ENCODE measurements at places on chromosomes 2 and 18. TPM values are rescaled to one million over a fixed set of nuclear protein-coding genes. Genes with fewer than 3 reads are reported as not detected.
A peak's percentile ranks its signal among the peaks of the same experiment; 100 is the strongest.

- DNase-seq, result no peak
Measured at GRCh38 chr2:62794791-62795190, 89.3 kb downstream of the EHBP1 start.

DNA sequence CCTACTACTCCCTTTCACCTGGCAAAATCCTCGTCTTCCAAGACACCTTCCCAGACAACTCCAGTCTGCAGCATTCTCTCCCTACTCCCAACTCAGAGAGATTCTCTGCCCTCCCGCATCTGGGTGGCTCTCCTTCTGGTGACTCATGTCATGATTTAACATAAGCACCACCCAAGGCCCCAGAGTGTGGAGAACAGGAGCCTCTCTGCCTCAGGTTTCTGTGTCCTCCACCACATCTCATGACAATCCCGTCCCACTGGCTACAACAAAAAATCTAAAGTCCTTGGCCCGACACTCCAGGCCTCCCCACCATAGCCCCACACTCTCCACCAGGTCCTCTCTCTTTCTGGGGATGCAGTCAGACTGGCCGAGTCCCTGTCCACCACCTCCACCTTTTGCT, 197.1 kb downstream of the BCL11A start:
- no peak for DNase-seq

DNA sequence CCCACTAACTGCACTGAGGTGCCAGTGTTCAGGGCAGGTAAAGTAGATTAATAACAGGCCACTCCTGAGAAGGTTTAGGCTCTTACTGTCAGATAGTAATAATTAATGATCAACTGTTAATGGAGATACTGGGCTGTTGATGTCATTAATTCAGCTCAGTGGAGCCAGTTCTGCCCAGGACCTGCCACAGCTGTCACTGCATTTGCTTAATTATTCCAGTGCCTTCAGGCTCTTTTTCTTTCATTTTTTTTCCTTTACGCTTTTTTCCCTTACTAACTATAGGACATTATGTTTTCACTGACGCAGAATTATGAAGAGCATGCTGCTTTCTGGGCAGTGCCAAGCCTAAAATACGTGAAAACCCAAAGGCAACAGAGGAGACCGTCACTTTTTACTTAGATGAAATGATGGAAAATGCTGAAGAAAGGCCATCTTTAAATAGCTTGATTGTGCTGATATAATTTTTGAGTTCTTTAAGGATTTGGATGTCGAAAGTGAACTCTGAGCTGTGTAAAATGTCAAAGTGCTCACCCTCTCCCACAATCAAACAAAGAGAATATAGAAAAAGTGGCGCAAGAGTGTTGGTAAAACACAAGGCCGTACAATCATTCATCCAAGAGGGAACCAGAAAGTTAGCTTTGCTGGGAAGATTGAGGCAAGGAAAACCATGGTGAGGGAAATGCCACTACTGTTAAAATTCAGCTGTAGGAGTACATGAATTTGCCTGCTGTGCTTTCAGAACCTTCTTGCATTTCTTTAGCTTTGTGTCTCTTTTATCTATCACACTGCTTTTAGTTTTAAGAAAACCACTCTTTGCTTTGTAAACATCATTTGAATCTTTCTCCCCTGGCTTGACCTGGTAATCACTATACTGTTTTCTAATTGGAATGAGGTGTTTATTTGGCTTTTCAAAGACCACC, 192.0 kb upstream of the ZEB2 start:
- DNase-seq, result no peak

GRCh38 chr2:233934524-233934923, 17.4 kb downstream of the TRPM8 start:
- no peak for DNase-seq

ALPI gene
- total RNA-seq, result not detected

DNA sequence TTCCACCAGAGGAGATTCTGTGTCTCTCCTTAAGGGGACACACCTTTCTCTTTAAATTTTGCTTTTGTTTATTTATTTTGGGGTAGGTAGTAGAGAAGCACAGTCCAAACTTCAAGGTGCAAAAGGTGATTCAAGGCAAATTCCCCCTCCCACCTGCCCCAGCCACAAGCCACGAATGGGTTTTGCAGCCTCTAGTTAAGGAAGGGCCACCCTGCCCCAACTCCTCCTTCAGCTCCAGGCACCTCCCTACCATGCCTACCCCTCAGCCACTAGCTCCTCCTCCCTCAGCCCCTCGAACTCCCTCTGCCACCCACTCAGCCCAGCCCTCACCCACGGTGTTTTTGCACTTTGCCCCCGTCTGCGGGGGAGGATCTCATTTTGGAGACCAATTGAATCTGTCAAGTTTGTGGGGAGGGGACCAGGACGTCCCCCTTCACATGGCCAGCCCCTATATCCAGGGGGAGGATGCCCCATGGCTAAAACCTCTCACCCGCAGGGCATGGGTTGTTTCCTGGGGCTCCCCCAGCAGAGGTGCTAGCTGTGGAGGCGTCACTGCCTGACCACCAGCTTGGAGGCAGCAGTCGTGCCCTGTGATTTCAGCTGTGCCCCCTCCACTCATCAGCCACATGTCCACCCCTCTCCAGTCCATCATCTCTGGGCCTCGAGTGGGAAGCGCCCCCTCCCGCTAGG, 4.5 kb downstream of the HAAO start:
- no peak for DNase-seq

RAMP1 gene
- not detected for total RNA-seq

- DNase-seq, result no peak
Measured at GRCh38 chr2:33292981-33293595, 183.4 kb upstream of the RASGRP3 start.

- peak; percentile 41 for DNase-seq
Measured at GRCh38 chr2:157751462-157752058, 122.9 kb upstream of the ACVR1C start.

- DNase-seq, result no peak
Measured at GRCh38 chr2:228417956-228418355, 236.5 kb upstream of the SPHKAP start.

FBXO15 gene
- total RNA-seq, result 2.5 TPM

DNA sequence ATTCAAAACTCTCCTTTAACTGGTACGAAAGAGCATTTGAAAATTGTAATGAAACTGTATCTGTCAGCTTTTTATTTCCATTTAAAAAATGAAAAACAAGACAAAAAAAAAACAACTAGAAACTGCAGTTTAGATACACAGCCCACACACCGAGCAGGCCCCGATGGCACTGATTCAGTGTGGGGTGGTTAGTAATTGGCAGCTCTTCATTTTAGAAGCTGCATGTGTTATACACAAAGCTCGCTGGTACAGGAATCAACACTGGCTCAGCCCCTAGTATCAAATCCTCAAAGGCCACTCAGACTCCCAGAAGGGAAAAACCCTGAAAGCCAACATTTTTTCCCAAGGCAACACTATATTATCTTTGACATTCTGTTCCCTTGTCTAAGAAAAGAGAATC, 30.5 kb upstream of the RMDN2 start:
- DNase-seq, result no peak

GRCh38 chr2:139160836-139161235, 380.6 kb upstream of the NXPH2 start:
- DNase-seq, result no peak

AMER3 gene
- total RNA-seq, result not detected

DNA sequence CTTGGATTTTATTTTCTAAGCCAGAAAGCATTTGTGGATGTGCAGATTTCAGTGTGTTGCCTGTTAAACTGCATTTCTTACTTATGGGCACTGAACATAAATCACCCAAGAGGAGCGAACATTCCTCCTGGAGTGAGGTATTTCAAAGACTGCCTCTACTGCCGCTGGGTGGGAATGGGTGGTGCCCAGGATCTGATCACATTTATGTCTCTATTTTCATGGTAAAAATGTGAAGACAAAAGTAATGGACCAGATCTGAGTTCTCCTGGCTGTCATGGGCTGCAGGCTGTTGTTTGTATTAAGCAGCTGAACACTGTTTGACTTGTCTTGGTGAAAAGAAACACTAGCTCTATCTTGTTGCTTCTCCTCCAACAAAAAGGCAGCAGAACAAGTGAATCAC, 251.7 kb downstream of the NCKAP5 start:
- no peak for DNase-seq

DNA sequence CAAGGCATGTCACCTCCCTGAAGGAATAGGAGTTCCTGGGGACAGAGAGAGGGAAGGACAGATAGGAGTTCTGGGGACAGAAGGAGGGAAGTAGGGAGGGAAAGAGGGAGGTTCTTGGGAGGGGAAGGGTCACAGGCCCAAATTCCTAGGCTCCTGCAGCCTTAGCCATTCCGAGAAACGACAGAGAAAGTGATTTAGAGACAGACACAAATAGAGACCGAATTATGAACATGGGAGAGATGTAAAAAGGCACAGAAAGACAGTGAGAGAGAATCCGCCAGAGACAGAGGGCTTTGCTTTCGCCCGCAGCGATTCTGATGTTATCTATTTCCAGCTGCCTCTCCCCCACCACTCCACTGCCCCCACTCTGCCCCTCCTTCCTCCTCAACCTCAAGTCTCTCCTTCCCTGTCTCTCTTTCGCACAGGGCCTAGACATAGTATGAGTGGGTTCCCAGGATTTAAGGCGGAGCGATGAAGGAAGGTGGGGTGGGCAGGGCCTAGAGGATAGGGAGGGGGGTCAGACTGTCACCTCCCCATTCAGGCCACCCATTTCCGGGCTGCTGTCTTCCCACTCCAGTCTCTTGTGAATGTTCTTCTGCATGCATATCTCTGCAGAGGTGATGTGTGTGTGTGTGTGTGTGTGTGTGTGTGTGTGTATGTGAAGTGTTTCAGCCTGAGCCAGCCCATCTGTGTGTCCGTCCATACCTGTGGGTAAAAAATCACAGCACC, 3.3 kb upstream of the WNT6 start:
- no peak for DNase-seq

- no peak for DNase-seq
Measured at GRCh38 chr2:202965810-202966460, 48.7 kb upstream of the NBEAL1 start.

SPATS2L gene
- 5.9 TPM for total RNA-seq

GRCh38 chr2:214782671-214783070, 26.8 kb downstream of the BARD1 start:
- DNase-seq, result no peak

DNA sequence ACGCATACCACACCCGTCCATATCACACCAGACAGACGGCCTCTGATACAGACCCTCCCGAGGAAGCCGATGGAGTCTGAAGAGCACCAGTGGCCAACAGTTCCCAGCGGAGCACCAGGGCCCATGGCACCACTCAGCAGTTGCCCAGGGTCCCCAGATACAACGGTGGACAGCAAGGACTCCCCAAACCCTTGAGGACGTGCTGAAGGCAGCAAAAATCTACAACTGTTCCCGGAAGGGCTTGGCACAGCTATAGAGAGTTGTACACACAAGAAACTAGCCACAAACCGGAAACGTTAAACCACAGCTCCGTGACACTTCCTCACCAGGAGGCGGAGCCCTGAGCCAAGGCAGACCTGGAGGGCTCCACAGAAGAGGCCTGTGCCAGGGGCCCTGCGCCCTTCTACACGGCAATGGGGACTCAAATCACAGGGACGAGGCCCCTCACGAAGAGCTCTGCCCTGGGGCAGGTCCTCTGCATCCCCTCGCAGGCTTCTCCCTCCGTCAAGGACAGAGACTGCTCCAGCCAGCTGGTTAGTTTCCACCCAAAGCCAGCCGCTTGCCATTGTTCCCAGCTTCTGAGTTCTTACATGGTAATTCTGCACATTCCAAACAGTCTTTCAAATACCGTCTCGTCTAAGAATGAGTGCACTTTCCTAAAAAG, 133.4 kb downstream of the HDAC4 start:
- DNase-seq, result peak; percentile 96

DNA sequence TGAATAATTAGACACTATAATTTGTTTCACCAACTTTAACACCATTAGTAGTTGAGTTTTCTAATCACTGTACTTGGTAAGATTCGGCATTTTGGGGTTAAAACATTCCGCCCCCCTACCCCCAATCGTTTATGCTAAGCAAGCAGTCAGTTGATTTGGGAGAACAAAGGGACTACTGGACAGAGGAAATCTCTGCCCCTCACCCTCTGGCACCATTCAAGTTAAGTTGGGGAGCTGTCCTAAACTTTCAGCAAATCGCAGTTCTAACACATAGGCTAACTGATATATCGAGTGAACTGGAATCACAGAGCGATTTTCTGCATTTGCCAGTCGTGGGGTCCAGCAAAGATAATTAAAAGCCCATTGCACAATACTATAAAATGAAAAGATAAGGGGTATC, 5.6 kb downstream of the KLF7 start:
- DNase-seq, result no peak

DNA sequence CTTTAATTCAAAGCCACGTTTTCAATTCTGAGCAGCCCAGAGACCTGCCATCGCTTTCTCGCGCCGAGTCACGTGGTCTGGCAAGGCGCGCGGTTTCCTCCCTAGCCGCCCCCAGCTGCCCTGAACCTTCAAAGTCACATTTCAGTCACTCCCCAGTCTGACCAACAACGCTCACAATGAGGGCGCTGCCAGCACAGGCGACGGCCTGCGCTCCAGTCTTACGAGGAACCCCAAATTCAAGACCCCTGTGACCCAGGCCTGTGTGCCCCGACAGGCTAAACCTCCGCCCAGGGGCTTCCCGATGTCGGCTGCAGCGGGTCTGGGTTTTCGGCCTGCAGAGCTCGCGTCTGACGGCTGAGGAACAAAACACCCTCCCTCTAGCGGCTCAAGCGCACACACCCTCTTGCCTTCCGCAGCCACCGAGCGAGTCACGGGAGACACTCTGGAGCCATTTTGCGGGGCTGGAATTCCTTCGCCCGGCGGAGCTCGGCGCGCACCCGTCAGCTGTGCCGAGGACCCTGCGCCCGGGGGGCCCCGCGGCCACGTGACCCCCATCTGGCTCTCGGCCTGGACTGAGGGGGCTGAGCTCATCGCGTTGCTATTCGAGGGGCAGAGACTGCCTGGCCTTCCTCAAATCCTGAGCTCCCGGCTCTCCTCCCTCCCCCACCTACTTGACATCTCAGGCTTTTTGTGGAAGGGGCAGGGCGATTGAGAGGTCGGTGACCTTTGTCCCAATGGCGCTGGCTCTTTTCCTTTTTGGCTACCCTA, 69.9 kb upstream of the ITGB6 start:
- DNase-seq, result peak; percentile 69

GRCh38 chr2:152359573-152360363, 24.8 kb downstream of the FMNL2 start:
- DNase-seq, result no peak

DNA sequence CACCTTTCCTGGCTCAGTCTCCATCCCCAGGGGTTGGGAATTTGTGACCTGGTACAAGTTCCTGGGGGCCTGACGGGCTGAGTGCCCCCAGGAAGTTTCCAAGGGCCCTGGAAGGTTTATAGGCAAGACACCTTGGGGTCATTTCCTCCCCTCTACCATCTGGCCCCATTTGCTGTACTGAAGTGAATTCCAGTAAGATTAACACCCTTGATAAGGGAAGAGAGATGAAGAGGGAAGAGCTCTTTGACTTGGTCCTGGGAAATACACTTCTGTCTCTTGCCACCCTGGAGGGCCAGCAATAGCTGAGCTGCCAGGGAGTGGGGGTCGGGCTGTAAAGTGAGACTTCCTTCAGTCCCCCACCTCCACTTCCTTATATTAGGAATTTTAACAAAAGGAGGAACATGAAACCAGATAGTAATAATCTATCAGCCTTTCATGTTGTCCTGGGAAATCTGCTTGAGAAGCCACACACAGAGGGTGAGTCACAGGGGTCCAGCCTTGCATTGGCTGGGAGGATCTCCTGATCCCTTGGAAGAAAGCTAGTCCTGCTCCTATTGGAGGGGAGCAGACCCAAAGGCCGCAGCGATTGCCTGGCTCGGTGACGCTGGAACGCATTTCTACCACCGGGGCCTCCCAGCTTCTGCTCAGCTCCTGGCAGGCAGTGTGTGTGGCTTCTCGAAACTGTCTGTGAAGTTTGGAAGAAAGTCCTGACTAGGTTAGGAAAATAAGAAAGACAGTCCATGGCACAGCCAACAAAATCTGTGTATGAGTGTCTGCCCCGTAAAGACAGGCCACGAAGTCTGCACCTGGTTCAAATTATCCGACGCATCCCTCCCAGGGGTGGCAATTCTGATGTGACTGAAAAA, 87.3 kb downstream of the ACAA2 start:
- no peak for DNase-seq
